Mesenteric fat pad (tissue), 1 donor: ENCODE measurements at places on chromosomes 13 and 19. TPM values are rescaled to one million over a fixed set of nuclear protein-coding genes. Genes with fewer than 3 reads are reported as not detected.

The TEX29 gene
- total RNA-seq = 0.67 TPM

The SLC25A41 gene
- total RNA-seq = not detected

The DUXA gene
- not detected for total RNA-seq

The KLK4 gene
- total RNA-seq = not detected

The IGFL1 gene
- total RNA-seq = not detected

GRCh38 chr13:23609414-23609760, 39.2 kb downstream of the TNFRSF19 start:
- no peak for DNase-seq

- DNase-seq = no peak
These were observed 22.8 kb downstream of the HAUS8 start for GRCh38 chr19:17052439-17052838.

GRCh38 chr13:26473571-26474230, 83.8 kb upstream of the WASF3 start:
- DNase-seq = no peak

DNA sequence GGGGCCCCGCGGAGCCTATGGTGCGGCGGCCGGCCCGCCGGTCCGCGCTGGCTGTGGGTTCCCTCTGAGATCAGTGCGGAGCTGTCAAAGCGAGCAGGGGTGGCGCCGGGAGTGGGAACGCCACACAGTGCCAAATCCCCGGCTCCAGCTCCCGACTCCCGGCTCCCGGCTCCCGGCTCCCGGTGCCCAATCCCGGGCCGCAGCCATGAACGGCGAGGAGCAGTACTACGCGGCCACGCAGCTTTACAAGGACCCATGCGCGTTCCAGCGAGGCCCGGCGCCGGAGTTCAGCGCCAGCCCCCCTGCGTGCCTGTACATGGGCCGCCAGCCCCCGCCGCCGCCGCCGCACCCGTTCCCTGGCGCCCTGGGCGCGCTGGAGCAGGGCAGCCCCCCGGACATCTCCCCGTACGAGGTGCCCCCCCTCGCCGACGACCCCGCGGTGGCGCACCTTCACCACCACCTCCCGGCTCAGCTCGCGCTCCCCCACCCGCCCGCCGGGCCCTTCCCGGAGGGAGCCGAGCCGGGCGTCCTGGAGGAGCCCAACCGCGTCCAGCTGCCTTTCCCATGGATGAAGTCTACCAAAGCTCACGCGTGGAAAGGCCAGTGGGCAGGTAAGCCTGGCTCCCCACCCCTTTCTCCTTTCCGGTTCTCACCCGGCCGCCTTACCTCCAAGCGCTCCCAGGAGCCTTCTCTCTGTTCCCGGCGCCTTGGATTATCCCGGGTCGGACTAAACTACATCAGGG, at the start of gene PDX1:
TSS of gene PDX1 (plus strand) at position 67 of the 743 bp plus-strand sequence. CDS start at position 206, 139 bp downstream.
- DNase-seq = no peak

GRCh38 chr13:107912745-107913144, 302.6 kb downstream of the LIG4 start:
- no peak for DNase-seq

DNA sequence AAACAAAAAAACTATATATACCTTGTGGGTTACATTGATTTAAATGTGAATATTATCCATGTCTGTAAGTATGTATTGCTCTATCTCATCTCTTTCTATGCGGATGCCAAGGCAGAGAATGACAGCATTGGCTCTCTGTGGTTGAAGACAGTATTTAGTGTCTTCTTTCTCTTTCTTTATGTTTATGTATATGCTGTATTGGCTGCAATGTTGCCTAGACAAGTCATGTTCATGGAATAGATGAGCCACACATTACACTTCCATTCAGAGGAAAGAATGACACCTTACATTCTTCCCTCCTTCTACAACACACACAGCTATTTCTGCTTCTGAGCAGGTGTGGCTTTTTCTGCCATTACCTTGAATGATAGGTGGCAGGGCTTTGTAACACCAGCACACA, 639.4 kb upstream of the MIR17HG start:
- DNase-seq = no peak

- no peak for DNase-seq
These were observed 131.9 kb upstream of the IRS2 start for GRCh38 chr13:109918179-109918711.
